ENCODE measurements at places on chromosomes 4 and X. TPM values are rescaled to one million over a fixed set of nuclear protein-coding genes. Genes with fewer than 3 reads are reported as not detected.

SPANXN3 gene
- total RNA-seq = not detected

CDKL2 gene
- 0.14 TPM for total RNA-seq

AMTN gene
- 0.57 TPM for total RNA-seq

ZCCHC12 gene
- total RNA-seq = 0.28 TPM

LGI2 gene
- 2.5 TPM for total RNA-seq

GALNTL6 gene
- total RNA-seq = 0.05 TPM

HPRT1 gene
- total RNA-seq = 23.3 TPM

DNAAF6 gene
- total RNA-seq = 0.05 TPM

IL21 gene
- total RNA-seq = 0.19 TPM

SPANXC gene
- total RNA-seq = 0.24 TPM

GPRIN3 gene
- total RNA-seq = 3.4 TPM

RIPPLY1 gene
- total RNA-seq = not detected

CENPE gene
- 21.2 TPM for total RNA-seq

NUP62CL gene
- 6.1 TPM for total RNA-seq

C4orf36 gene
- total RNA-seq = 0.42 TPM

PNMA3 gene
- 2.3 TPM for total RNA-seq

UGT2B10 gene
- 0.05 TPM for total RNA-seq

F8 gene
- total RNA-seq = 2.9 TPM

TMEM154 gene
- total RNA-seq = 5.5 TPM

FHIP1A gene
- total RNA-seq = 3.6 TPM

IGSF1 gene
- 0.94 TPM for total RNA-seq

DGAT2L6 gene
- total RNA-seq = not detected

TMEM150C gene
- total RNA-seq = 6.1 TPM

Data from thymus (tissue), 14 donors.